ENCODE measurements at places on chromosomes 2 and 18.

DNA sequence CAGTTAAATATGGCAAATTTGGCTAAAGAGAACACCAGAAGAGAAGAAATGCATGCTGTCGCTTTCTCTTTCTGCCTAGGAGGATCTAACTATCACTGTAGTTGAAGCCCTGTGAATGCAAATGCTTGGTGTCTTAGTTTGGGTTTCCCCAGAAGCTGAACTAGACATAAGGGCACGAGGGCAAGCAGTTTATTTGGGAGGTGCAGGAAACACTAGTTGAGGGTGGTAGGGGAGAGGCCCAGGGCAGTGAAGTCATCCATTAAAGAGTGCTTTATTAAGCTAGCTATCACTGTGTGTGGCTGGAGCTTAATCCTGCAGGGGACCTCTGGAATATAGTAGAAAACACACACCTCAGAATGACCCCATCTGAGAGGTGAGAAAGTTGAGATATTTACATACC, 639.8 kb upstream of the ZEB2 start:
- no peak for DNase-seq

- no peak for DNase-seq
These were observed 57.8 kb upstream of the TXNDC2 start for GRCh38 chr18:9827793-9828505.

GRCh38 chr2:46781468-46782189, 134.0 kb downstream of the MCFD2 start:
- no peak for DNase-seq

DNA sequence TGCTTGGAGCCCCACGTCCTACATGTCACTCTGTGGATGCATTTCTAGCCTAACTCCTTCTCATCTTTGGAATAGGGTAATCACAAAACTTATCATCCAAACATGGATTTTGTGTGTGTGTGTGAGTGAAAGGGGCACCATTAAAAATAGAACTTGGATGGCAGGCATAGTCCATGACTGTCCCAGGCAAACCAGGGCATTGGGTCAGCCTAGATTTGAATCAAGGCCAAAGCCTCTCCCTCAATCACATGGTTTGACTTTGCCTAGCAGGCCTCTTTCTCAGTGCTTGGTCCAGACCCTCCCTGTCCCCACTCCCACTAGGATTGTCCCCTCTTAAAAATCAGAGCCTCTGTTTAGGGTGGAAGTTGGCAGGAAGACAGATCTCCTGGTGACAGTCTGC, 67.4 kb upstream of the BCL2L11 start:
- DNase-seq, result no peak

GRCh38 chr18:33702625-33703024, 124.6 kb downstream of the ASXL3 start:
- DNase-seq, result no peak

GRCh38 chr2:176088048-176088936, 4.2 kb upstream of the HOXD13 start:
- DNase-seq, result no peak

GRCh38 chr2:235170016-235170415, 218.2 kb downstream of the SH3BP4 start:
- DNase-seq, result no peak

GRCh38 chr2:57759131-57759530, 287.5 kb upstream of the VRK2 start:
- no peak for DNase-seq

- DNase-seq, result no peak
These were observed 14.0 kb downstream of the MBD2 start for GRCh38 chr18:54210463-54210862.

DNA sequence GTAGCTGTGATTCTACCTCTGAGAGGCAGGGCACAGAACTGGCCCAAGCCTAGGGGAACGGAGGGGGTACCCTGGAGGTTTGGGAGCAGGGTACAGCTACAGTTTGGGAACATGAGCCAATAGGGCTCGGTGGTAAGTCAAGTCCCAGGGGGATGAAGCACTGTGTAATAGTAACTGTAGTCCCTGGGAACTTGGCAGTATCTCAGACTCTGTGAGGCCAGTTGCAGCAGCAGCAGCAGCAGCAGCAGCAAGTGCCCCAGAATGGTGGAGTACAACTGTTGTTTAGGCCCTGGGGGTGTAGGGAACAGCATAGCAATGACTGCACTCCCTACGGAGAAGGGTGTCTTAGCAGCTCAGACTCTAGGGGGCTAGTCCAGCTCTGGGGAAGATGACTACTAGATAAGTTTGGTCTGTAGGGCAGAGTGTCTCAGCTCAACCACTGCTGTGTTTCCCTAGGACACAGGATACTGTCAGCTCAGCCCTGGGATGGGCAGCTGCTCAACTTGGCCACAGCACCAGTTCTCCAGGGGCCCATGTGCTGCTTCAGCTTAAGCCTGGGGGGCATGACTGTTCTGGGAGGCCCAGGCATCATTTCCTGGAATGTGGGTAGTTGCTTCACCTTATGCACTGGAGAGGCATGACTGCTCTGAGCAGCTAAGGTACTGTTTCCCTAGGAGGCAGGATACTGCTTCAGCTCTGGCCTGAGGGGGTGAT, 20.5 kb downstream of the CARF start:
- peak; percentile 6 for DNase-seq

- DNase-seq, result no peak
These were observed 29.9 kb upstream of the STK39 start for GRCh38 chr2:168277276-168277675.

- DNase-seq, result no peak
These were observed 18.5 kb downstream of the GKN1 start for GRCh38 chr2:68992933-68993332.

- peak; percentile 66 for DNase-seq
These were observed 35.0 kb upstream of the PSMD14 start for GRCh38 chr2:161273038-161273760.

- no peak for DNase-seq
These were observed 2.0 kb downstream of the BCL11A start for GRCh38 chr2:60551240-60552077.

DNA sequence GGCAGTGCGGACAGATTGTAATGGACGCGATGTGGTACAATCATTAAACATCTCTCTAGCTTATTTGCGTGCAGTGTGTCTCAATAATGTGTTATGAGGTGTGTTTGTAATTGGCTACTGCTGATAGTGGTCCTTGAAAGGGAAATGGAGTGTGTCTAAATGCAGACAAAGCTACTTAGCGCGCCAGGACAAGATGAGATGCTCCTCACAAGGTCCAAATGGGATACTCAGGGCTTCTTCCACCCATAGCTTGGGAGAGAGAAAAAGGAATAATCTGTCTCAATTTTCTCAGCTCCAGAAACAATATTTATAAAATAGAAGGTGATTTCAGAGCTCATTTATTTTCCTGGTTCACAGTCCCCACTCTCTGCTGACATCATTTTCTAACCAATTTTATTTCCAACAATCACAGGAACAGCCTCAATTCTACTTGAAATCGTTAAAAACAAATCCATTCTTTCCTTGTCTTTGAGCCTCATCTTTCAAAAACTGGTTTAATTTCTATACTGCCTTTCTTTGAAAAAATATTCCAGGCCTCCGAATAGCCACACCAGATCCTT, 28.5 kb downstream of the GALNT14 start:
- DNase-seq, result no peak

- DNase-seq, result no peak
These were observed 259.7 kb downstream of the CDCA7 start for GRCh38 chr2:173614265-173614930.

DNA sequence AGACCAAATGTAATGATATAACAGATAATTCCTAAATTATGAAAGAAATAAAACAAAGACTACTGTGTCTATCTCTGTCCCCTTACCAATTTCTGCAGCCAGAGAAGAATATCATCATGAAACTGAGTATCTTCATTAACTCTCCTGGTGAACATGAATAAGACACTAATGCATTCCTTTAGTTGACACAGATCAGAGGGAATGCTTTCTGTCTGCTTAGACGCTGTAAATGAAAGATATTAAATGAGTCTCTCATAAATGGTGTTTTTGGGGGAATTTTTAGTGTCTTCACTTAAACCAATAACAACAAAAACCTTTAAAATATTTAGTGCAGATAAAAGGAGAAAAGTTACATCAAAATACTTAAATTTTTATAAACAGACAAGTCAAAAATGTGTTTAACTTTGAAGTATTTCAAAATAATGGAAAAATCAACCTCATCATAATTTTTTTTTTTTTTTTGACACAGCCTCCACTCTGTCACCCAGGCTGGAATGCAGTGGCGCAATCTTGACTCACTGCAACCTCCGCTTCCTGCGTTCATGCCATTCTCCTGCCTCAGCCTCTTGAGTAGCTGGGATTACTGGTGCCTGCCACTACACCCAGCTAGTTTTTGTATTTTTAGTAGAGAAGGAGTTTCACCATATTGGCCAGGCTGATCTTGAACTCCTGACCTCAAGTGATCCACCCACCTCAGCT, 16.0 kb downstream of the EPG5 start:
- no peak for DNase-seq

GRCh38 chr2:234595829-234596228, 98.9 kb upstream of the ARL4C start:
- no peak for DNase-seq

DNA sequence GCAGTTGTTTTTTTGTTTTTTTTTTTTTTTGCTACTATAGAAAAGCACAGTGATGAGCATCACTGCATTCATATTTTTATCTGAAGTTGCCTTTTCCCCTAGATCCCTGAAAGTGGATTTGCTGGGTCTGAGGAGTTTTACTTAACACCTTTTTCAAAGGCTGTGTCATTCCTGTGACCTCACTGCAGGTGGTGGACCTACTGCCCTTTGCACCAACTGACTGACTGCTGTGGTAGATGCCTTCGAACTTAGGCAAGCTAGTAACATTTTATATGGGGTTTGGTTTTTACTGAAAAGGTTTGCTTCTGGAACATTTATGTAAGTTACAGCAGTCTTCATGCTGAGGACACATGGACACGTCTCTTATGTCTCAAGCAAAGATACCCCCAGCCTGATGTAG, 36.2 kb downstream of the SPTBN1 start:
- no peak for DNase-seq

DNA sequence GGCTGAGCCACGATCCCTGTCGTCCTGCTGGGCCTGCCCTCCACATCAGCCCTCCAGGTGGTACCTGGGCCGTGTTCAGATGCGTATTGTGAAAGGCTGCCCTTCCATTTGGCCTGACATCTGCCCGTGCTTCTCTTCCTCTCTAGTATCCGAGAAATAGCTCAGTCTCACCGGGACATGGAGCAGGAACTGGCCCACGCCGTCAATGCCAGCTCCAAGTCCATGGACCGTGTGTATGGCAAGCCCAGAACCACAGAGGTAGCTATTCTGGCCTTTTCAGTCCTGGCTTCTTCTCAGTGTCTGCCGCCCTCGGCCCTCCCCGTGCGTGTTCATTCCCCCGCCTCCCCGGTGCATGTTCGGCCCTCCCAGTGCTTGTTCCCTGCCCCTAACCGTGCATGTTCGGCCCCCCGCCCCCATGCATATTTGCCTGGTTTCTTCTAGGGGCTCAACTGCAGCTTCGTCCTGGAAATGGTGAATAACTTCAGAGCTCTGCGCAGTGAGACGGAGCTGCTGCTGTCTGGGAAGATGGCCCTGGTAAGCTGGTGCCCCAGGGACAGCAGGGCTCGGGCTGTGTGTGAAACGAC, 104.3 kb downstream of the USP40 start:
- DNase-seq, result no peak

DNA sequence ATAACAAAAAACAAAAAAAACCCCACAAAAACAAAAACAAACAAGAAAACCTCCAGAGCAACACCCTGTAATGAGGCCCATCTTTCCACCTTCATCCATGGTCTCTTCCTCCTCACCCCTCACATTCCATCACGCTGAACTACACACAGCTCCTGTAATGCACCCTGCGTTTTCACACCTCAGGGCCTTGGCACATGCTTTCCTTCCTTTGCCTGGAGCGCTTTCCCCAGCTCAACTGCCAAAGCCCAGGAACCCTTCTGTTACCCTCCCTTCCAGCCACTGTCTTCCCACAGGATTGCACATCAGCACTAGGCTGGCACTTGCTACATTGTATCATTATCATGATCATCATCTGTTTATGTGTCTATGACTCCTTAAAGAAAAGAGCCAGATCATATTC, 29.4 kb downstream of the TMEM247 start:
- no peak for DNase-seq

- no peak for DNase-seq
These were observed 9.0 kb upstream of the KCNG2 start for GRCh38 chr18:79788734-79789085.

DNA sequence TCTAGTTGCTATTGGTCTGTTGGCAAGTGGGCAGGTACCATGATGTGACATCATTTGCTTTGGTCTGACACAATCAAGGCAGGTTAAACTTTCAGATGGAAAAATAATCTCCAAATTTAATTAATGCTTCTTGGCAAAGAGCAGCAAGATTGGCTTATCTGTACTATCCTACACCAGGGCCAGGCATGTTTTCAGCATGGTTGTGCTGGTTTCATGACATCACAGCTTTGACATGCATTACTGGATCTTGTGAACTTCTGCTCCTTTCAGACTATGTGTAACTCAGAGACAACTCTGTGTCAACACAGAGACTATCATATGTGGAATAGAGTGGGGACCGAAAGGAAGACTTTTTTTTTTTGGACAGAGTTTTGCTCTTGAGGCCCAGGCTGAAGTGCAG, 520.5 kb downstream of the TDRD15 start:
- DNase-seq, result no peak

GRCh38 chr2:38474021-38474456, 97.0 kb upstream of the ATL2 start:
- DNase-seq, result no peak

- no peak for DNase-seq
These were observed 220.6 kb upstream of the LRRTM1 start for GRCh38 chr2:80525152-80525551.

DNA sequence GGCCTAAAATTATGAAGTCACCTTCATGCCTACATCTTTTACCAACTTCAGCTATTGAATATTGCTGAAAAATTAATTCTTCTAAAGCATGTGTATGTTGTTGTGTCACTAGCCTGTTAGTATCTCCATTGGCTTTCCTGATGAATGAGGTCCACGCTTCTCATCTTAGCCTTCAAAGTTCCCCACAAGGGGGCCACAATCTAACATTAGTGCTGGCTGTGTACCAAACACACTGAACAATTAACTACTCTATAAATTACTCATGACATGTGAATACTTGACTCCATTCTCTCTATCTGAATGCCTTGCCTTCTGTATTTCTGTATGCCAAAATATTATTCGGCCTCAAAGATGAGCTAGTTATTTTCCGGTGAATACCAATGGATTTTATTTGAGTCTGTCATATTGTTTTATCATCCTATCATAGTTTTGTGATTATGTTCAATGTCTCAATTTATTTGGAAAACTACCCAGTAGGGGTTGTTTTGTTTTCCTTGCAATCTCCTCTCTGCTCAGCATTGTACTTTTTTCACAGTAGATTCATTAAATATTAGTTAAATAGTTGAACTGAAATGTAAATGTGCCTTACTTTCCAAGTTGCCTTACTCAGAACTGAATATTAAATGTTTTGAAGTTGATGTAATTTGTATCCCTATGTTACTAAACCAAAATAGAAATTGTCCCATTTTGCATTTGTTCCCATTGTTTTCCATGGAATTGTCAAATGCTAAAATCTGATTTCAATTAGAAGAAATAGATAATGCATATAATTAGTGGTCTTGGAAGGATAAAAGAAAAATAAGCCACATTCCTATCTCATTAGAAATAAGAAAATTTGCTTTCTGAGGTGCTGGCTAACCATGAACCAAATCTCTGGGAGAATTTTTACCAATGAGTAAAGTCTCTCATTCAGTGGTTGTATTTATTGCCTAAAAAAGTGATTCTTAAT, 208.4 kb upstream of the COL3A1 start:
- DNase-seq, result peak; percentile 48

All from Caco-2 (cell line).